Kidney (tissue), 22 donors: ENCODE measurements at places on chromosomes 4 and X. TPM values are rescaled to one million over a fixed set of nuclear protein-coding genes. Genes with fewer than 3 reads are reported as not detected.

The TMPRSS11B gene
- total RNA-seq, result not detected

The HPSE gene
- total RNA-seq, result 6.8 TPM

The NUDT10 gene
- 5.2 TPM for total RNA-seq

The ABCB7 gene
- 21.0 TPM for total RNA-seq

The AMBN gene
- total RNA-seq, result not detected

The GIMD1 gene
- not detected for total RNA-seq

The AREG gene
- 11.8 TPM for total RNA-seq

The SPANXC gene
- not detected for total RNA-seq

The PRRG1 gene
- total RNA-seq, result 23.4 TPM

The XKRX gene
- total RNA-seq, result 0.63 TPM

The NLRP2B gene
- total RNA-seq, result not detected

The FGFBP2 gene
- total RNA-seq, result 0.72 TPM

The SMPX gene
- total RNA-seq, result not detected

The SGCB gene
- 43.9 TPM for total RNA-seq

The PROM1 gene
- total RNA-seq, result 276 TPM

The PDE5A gene
- total RNA-seq, result 29.4 TPM

The OPN1MW3 gene
- total RNA-seq, result not detected

The MAGEA2B gene
- total RNA-seq, result not detected

The GAGE12F gene
- not detected for total RNA-seq

The PNMA5 gene
- not detected for total RNA-seq

The FDCSP gene
- 0.50 TPM for total RNA-seq

The PDLIM5 gene
- total RNA-seq, result 167 TPM

The MAGEB10 gene
- total RNA-seq, result not detected

The DUX4 gene
- not detected for total RNA-seq

The PYURF gene
- total RNA-seq, result 63.0 TPM

The CASP6 gene
- total RNA-seq, result 21.6 TPM

The ADH4 gene
- 5.9 TPM for total RNA-seq

The GPC4 gene
- total RNA-seq, result 70.3 TPM

The MAGEC3 gene
- total RNA-seq, result not detected

The CTAG2 gene
- total RNA-seq, result 0.28 TPM

The MTTP gene
- total RNA-seq, result 0.19 TPM

The OPHN1 gene
- total RNA-seq, result 9.5 TPM

The CDX4 gene
- total RNA-seq, result not detected

The MAGEA8 gene
- not detected for total RNA-seq

The NXF3 gene
- 1.8 TPM for total RNA-seq

The NXF2B gene
- total RNA-seq, result 0.25 TPM

The TCEAL2 gene
- total RNA-seq, result 2.6 TPM

The EMD gene
- total RNA-seq, result 79.6 TPM

The PGAM4 gene
- not detected for total RNA-seq

The TRIM2 gene
- 122 TPM for total RNA-seq

The PF4V1 gene
- 1.0 TPM for total RNA-seq

The PCYT1B gene
- 0.13 TPM for total RNA-seq

The STATH gene
- total RNA-seq, result not detected

The NMU gene
- total RNA-seq, result 0.79 TPM

The ADAMTS3 gene
- 4.2 TPM for total RNA-seq

The TBX22 gene
- total RNA-seq, result not detected

The STIM2 gene
- 38.9 TPM for total RNA-seq

The GNPDA2 gene
- total RNA-seq, result 19.4 TPM

The ERCC6L gene
- 0.16 TPM for total RNA-seq

The CFAP47 gene
- 1.4 TPM for total RNA-seq

The CT45A1 gene
- not detected for total RNA-seq

The STBD1 gene
- total RNA-seq, result 4.5 TPM
